ENCODE measurements at places on chromosomes 16 and 17.
A peak's percentile ranks its signal among the peaks of the same experiment; 100 is the strongest.

DNA sequence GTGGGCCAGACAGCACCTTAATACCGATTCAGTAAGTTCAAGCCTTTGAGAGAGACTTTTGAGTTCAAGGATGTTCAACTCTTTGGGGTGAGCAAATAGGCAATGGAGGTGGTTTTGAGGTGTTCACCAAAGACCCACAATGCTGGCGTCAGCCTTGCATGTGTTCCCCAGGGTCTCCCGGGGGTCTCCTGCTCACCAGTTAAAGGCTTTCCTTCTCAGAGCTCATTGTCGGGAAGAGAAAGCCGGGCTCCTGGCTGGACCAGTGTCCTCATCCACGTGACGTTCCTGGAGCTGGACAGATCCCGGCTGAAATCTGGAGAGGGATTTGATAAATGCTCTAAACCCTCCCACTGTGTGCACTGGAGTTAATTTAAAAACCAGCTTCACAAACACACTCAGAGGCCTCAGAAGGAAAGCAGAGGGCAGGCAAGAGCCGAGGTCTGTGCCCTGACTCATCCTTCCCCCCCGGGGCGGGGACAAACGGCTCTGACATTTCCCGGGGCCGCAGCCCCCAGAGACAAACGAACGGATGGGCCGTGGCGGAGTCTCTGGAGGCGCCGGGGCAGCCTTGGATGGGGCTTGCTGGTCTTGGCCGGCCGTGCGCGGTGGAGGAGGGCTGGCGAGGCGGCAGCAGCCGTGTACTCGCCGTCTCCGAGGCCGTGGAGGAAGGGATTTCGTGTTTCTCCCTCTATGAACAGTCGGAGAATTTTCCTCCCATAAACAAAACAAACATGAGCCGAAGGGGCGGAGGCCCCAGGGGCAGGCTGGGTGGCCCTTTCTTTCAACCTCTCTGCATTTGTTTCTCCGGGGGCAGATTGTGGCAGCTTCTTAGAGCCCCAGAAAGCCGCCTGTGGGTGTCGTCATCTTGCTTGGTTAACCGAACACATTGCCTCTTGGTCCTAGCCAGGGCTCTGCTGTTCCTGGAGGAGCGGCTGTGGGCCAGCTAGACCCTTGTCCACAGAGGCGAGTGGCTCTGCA is 94.2 kb downstream of the NTN1 start:
- peak; percentile 8 for DNase-seq

- DNase-seq, result no peak
These were observed 29.0 kb downstream of the CDK5R1 start for GRCh38 chr17:32515677-32516383.

DNA sequence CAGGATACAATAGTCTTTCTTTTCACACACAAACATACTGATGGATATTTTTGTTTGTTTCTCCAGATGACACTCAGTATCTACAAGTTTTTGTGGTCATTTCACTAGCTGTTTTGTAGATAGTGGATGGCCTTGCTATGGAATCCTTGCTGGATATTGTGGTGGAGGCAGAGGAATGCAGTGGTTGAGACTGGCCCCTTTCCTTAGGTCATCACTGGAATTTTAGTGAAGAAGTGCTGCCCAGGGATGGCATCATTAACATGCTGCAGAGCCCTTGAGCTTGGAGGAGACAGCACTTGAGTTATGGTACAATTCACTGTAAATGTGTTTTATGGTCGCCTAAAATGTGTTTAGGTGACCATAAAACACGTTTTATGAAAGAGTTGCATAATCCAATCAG is 455.9 kb upstream of the HSBP1 start:
- no peak for DNase-seq

- peak; percentile 48 for DNase-seq
These were observed 14.2 kb upstream of the RHBDF2 start for GRCh38 chr17:76515274-76515949.

DNA sequence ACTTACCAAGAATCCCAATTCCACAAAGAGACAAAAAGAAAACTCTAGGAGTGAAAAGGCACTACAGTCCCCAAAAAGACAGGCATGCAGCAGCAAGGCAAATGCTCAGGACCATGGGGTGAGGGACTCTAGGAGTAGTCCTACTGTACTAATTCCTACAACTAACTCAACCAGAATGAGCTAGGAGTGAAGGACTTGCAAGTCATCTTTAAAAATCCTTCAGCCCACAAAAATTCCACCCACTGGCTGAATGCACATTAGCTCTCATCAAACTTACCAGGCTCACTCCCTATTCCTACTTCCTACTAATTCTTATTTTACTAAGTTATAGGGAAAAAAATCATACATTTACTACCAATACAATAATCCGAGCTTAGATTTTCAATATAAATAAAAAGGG is 141.7 kb upstream of the C17orf78 start:
- no peak for DNase-seq

DNA sequence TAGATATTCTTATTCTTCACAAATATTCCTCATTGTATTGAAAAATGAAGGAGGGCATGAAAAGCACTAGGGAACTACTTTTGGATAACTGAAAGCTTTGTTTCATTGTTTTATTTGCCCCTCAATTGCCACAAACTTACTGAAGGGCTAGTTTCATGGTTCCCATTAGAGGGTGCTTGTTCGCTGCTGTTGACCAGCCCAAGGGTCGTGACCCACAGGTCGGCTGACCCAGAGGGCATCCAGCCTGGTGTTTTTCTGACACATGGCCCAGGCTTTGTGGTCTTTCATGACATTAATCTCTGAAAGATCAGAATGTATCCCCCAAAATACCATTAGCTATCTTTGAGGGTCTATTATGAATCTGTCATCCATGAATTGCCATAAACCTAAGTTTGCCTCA is 30.0 kb downstream of the DGKE start:
- no peak for DNase-seq

DNA sequence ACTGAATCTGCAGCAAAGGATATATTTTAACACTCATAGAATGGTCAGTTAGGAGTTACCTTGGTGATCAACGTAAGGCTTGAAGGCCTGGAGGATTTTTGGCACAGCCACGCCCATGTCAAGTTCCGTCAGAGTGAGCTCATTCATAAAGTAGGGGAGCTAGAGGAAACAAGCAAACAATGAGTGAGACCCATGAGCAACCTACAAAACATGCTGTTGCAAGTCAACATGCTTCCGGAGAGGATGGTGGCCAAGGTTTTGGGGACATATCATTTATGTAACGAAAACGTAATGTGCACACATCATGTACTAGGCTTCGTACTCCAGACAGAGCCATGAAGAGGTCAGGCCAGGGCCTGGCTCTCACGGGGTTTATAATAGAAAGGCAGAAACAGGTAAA is 41.1 kb upstream of the ERN1 start:
- no peak for DNase-seq

- no peak for DNase-seq
These were observed 27.0 kb downstream of the ATP6V0A1 start for GRCh38 chr17:42485680-42486079.

- no peak for DNase-seq
These were observed 3.3 kb downstream of the DOK4 start for GRCh38 chr16:57482845-57483545.

DNA sequence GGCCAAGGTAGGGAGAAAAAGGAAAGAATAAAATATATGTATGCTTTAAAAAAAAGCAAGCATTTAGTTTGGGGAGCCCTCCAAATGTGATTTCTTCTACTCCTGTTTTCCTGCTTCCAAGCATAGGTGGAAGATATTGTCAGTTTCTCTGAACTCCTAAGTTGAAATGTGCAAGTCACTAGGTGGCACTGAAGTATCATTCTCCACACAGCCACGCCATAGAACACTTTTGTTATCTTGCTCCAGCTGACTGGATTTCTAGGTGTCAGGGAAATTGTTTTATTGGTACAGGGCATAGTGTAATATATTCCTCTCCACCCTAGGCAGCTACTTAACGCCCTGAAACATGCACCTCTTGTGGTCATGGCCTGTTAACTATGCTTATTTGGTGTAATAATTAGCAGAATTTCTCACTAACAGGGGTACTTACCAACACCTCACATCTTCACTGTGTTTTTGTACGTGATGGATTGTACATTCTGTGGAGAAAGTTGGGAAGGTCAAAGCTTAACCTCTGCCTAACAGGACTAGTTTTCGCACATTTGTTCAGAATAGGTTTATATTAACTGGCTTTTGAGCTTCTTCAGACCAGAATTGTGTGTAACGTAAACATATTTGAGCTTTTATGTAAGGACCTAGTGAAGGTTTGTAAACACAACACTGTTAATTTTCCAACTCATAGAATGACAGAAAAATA is 69.3 kb downstream of the FTO start:
- DNase-seq, result peak; percentile 83

- no peak for DNase-seq
These were observed 571.5 kb upstream of the PSMD7 start for GRCh38 chr16:73725156-73725555.

DNA sequence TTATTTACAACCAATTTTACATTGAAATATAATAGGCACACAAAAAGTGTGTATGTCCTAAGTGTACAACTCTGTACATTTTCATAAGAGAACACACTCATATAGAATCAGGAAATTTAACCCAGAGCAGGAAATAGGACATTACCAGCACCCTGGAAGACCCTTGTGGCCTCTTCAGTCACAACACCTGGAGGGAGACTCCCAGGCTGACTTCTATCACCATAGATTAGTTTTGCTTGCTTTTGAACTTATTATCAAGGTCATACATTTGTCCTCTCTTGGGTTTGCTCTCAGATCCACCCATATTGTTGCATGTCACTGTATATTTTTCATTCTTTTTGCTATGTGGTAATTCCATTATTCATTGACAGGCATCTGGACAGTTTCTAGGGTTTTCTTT is 5.8 kb downstream of the RIPOR1 start:
- no peak for DNase-seq

- DNase-seq, result no peak
These were observed 10.3 kb downstream of the CACNG1 start for GRCh38 chr17:67054608-67055007.

DNA sequence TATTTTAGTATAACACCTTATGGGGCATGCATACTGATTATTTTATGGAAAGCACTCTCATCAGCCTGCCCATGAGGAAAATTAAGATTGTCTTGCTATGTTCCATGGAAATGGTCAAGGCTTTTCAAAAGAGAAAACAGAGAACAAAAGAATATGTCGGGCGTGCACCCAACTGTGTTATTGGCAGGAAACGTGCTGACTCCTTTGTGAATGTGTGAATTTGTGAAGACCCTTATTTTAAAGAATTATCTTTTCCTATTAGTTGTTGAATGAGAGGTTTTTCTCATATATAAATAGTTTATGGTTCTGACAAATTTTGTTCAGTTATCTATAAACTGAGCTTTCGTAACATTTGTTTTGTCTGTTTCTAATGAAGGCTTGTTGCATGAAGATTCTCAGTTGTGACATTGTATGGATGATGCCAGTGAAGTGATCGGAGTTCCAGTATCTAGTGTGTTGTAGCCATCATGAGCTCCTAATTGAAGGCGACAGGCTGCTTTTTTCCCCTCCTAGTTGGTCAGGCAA is 180.0 kb downstream of the BCAS3 start:
- no peak for DNase-seq

DNA sequence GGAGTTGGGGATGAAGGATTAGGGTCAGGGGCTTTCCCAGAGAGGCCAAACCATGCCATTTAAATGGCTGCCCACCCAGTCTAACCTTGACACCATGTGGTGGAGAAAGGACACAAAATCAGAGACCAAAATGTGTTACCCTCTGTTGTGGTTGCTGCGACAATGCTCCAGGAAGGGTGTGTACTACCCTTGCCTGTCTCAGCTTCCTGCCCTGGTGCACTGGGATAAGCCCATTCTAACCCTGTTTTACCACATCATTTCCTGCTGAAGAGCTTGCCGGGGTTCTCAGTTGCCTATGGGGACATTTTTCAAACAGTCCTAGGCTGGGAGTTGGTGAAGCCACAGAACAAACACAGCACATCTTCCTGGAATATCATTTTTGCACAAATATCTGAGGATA is 4.9 kb downstream of the OR4D1 start:
- DNase-seq, result no peak

DNA sequence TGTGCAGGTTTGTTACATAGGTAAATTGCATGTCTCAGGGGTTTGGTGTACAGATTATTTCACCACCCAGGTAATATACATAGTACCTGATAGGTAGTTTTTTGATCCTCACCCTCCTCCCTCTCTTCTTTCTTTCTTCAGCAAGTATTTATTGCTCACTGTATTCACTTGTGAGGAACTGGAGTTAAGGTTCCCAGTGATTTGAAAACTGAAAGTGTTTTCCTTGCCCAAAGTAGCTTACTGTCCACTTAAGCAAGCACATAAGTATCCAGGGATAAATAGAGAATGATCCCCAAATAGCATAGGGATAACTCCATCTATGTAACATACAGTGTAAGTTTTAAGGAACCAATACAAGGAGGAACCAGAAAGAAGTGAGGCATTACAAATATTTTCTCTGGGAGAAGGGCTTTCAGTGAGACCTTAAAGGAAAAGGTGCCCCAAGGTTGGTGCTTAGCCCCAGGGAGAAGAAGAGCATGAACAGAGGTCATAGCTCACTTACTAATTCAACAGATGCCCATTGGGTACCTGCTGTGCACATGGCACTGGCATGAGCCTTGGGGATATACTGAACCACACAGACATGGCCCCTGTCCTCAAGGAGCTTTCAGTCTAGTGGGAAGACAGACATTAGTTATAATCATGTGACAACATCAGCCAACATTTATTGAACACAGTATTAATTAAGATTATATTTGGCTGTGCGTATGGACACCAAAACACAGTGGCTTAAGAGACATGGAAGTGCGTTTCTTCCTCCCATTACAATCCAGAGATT is 17.0 kb downstream of the MYL4 start:
- DNase-seq, result no peak

- no peak for DNase-seq
These were observed 1.2 kb downstream of the MAF start for GRCh38 chr16:79599256-79599836.

DNA sequence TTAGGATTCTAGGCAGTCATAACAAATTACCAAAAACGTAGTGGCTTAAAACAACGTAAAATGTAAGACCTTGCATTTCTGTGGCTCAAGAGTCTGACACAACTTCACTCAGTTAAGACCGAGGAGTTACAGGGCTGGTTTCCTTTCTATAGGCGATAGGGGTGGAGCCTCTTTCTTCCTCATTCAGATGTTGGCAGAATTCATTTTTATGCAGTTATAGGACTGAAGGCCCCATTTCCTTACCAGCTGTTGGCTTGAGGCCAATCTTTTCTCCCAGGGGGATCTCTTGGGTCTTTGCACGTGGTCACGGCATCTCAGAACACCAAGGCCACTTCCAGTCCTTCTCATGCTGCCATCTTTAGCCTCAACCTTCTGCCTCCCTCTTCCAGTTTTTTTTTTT is 145.2 kb downstream of the KCNJ2 start:
- DNase-seq, result no peak

DNA sequence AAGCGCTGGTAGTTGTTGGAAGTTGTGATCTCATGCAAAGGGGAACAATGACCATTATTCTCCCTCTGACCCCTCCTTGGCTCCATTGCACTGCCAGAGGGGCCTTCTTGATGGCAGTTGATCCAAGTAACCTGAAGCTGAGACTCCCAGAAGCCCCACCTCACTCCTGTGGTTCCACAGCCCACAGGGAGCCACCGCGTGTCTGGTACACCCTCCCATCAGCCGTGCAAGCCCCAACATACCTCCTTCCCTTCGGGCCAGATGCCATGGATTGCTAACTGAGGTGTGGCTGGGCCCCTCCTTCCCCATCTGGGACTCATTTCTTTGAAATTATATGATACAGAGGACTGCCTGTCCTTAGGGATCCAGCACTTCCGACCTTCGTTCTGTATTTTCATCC is 17.8 kb downstream of the SAP30BP start:
- DNase-seq, result no peak

- no peak for DNase-seq
These were observed 101.2 kb upstream of the CACNG5 start for GRCh38 chr17:66733759-66734158.

- no peak for DNase-seq
These were observed 5.6 kb downstream of the CACNG4 start for GRCh38 chr17:66970140-66970539.

GRCh38 chr16:55539049-55539448 is 27.4 kb upstream of the CAPNS2 start:
- DNase-seq, result no peak

Measured in astrocyte of the cerebellum (primary cell).